ENCODE measurements at places on chromosomes 3 and 15.

GRCh38 chr15:51982013-51982769 lies 10.6 kb upstream of the LEO1 start:
- no peak for DNase-seq

DNA sequence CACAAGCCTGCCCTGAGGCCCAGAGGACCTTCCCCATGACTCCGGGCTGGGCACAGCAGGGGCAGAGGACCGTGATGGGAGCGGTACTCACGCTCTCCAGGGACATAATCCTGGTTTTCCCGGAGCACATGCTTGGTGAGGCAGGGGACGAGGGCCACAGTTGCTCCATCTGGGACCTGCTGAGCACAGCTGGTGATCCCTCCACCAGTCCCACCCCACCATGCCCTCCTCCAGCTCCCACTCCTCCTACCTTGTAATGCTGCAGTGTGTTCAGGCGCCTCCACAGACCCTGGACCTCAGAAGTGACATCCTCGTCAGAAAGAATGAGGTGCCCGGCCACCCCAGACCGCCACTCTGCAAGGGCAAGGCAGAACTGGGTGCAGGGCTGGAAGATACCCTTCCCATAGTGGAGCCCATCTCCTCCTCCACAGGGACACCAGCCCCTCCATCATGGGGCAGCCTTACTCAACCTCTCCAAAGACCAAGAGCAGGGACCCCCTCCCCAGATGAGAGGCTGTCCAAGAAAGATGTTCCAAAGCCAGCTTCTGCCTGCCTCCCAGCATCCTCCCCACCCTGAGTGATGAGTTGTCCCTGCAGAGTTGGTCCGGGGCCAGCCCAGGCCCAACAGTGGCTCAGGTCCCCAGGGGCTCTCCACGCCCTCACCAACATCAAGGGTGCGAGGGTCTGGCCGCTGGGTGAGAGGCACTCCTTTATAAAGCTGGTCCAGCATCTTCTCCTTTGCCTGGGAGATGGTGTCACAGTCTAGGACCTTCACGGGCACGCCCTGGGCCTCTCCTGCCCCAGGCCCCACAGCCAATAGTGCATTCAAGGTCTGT lies 19.5 kb downstream of the PLXNB1 start:
- peak; percentile 8 for DNase-seq

GRCh38 chr3:155970398-155970797 lies 99.9 kb downstream of the GMPS start:
- no peak for DNase-seq

DNA sequence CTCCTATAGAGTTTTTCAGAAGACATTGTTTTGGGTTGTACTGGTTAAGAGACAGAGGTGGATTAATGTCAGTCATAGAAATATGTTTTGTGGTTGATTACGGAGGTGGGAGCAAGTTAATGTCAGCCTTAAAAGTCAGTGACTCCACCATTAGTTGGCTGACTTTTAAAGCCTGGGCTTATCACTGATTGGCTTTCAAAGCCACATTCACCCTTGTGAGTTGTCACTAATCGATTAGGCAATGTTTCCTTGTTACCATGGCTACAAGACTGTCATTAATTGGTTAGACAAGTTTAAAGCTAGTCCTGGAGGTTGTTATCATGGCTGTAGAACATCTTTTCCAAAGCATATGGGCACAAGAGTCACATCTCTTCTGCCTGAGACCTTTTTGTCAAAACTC lies 73.0 kb downstream of the NEO1 start:
- DNase-seq = no peak

- no peak for DNase-seq
Observed at GRCh38 chr3:29156086-29156715, 124.7 kb upstream of the RBMS3 start.

- DNase-seq = no peak
Observed at GRCh38 chr3:64278625-64279024, 53.4 kb upstream of the PRICKLE2 start.

GRCh38 chr3:187922704-187923416 lies 177.6 kb upstream of the BCL6 start:
- DNase-seq = no peak

DNA sequence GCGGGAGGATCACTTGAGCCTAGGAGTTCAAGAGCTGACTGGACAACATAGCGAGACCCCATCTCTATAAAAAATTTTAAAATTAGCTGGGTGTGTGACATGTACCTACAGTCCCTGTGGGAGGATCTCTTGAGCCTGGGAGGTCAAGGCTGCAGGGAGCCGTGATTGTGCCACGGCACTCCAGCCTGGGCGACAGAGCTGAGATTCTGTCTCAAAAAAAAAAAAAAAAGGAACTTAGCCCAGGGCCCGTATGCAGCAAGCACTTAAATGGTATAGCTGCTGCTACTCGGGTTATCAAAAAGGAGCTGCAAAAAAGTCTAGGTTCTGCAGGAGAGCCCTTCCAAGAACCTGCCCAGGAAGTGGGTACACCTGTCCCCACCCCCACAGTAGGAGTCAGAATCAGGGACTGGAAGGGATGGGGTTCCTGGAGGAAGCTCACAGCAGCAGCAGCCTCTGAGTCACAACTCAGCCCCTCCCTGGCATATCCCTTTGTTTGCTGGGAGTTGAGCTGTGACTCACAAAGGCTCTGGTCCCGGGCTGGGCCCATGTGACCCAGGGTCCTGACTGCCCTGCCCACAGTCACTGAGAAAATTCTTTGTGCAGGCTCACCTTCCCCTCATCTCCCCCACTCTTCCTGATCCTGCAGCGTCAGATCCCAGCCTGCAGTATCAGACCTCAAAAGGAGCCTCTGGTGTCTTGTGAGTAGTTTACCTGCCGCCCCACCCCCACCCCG lies at the start of gene SPATA12:
TSS of gene SPATA12 (plus strand) at position 576 of the 733 bp plus-strand sequence. CDS start 13,031 bp downstream, outside the sequence.
- DNase-seq = peak; percentile 33

DNA sequence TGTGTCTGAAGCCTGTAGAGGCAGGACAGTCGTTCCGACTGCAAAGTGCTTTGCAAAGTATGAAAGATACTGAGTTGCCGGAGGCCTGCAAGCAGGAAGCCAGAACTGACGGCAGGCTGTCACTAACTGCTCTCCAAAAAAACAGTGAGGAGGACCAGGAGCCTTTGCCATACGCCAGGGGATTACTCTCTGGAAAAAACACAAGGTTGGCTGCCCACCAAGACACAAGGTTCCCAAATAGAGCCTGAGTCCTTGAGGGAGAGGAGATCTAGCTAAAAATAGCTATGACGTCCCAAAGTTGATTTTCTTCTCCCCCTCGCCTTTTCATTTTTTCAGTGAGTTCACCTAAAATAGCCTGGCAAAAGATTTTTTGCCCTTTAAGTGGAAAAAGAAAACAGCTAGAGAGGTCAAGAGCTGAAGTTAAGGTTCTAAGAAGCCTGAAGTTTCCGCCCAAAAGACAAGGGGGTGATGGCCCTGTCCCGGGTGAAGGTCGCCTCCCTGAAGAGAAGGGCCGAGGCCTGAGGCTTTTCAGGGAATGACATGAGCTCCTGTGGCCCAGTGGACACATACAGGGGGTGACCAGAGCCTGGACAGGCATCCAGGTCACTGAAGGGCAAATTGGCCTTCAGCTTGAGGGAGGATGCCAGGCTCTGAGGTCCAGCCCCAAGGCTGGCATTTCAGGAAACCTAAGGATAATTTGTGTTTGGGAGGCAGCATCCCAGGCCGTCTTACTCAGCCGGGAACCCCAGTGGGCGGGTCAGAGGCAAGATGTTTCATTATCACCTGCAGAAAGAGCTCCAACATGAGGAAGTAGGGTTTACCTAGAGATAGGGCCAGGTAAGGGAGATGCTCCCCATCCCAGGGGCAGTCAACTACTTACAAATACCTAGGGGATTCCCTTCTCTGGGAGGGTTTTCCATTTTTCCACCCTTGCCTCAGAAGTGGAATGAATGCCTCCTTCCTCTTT lies 44.9 kb upstream of the DGKG start:
- no peak for DNase-seq

DNA sequence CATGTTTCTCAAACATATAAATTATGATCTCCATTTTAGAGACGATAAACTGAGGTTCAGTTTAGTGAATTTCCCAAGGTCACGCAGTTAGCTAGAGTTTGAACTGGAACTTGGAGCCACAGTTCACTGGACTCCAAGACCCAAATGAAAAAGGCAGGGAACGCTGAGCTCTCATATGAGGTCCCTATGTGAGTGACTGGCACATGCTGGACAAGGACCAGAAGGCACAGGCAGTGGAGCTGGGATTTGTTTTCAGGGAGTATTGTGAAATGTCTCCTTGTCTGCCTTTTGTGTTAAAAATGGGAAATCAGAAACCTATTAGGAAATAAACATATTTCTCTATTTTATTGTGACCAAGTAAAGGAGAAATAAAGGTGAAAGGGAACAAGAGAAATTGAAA lies 63.5 kb downstream of the MESD start:
- no peak for DNase-seq

DNA sequence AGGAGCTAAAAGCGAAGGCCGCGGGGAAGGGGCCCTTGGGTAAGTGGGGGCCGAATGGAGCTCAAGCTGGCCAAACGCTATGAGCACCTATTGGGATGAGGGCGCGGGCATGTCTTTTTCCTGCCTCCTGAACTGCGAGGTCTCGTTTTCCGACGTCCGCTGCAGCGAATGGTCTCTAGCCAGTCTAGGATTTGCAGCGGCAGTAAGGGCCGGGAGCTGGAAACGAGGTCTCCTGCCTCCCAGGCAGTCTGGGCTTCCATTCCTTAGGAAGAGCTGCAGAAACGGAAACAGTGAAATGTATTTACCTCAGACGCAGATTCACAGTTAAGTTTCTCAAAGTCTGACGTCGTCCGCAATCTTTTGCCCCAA lies 517 bp downstream of the TMA7 start:
- DNase-seq = no peak

DNA sequence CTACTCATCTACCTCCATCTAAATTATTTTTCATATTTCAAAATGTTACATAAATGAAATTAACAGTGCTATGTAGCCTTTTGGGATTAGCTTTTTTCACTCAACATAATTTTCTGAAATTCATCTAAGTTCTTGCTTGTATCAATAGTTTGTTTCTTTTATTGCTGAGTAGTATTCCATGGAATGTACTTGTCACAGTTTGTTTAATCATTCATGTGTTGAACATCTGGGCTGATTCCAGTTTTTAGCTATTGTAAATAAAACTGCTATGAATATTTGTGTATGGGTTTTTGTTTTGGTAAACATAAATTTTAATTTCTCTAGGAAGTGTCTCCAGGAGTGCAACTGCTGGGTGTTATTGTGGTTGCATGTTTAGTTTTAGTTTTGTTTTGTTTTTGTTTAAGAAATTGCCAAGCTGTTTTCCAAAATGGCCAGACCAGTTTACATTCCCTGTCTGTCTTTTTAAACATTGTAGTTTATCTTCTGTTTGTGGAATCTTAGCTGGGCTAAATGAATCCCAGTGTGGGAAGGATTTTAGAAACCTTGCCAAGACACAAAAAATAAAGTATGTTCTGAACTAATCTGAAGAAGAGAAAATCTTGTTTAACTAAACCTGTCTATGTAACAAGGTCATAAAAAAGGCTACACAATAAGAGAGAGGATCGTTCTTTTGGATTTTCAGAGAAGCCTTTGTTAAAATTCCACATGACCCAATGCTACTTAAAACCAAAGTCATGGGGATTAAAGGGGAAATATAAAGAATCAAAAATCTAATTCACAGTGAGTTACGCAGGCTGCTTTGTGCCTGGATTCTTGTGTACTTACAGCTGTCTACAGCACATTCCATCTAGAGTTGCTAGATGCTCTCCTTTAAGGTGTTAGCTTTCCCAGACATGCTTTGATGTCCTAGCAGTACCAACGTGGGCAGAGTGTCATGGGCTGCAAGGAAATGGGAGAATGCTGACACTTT lies 129.2 kb upstream of the SUCLG2 start:
- DNase-seq = no peak
